ENCODE measurements at places on chromosomes 5 and 9.

DNA sequence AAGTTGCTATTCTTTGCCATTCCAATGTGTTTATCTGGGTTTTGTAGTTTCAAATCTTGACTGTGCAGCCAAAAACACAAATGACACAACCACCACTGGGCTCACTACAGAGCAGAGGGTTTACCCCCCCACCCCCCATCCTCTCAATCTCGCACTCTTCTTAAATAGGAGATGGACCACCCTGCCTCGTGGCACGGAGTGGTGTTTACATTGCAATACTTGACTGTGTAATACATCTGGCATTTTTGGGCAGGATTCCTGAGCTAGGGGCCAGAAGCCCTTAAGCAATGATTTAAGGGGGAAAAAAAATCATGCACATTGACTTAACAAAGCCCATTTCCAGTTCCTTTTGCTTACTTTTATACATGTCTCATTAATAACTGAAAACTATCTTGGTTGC, 19.0 kb downstream of the PTCH1 start:
- no peak for DNase-seq

DNA sequence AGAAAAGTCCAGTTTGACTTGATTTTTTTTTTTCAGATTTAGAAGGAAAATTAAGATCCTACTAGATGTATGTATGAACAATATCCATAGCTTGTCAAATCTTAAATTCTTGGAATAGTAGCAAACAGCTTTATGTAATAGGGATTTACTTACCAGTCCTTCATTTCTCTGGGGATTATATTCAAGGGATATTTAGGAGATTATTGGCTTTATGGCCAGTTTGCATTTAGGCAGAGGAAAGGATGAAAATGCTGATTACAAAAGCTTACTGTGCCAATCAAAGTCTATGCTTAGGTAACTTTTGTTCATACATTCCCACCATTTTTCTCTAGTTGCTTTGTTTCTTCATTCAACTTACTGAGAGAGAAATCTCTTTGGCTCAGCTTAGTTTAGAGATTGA, 47.9 kb downstream of the MAST4 start:
- DNase-seq: no peak

GRCh38 chr5:72082048-72082447, 25.2 kb upstream of the MAP1B start:
- DNase-seq: no peak

DNA sequence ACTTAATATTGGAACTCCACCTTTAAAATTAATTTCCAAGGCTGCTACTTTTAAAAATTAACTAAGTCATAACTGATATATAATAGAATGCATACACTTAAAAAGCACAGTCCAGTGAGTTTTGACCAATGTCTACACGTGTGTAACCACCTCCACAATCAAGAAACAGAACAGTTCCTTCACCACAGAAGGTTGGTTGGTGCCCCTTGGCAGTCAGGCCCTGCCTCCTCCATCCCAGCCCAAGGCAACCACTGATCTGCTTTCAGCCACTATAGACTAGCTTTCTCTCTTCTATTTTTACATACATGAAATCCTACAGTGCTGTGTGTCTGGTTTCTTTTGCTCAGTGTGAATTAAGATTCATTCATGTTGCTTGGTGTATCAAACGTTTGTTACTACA, 215.2 kb downstream of the CRB2 start:
- DNase-seq: no peak

DNA sequence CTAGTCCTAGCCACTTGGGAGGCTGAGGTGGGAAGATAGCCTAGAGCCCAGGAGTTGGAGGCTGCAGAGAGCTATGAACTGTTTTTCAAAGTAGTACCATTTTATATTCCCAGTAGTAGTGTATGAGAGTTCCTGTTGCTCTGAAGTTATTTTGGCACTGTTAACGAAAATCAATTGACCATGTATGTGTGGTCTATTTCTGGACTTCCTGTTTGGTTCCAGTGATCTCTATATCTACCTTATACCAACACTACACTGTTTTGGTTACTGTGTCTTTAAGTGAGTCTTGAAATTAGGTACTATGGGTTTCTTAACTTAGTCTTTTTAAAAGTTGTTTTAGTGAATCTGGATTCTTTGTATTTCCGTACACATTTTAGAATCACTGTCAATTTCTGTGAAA, 13.6 kb downstream of the SLF1 start:
- no peak for DNase-seq

GRCh38 chr9:121698627-121699570, 47.5 kb downstream of the DAB2IP start:
- DNase-seq: peak; percentile 71

DNA sequence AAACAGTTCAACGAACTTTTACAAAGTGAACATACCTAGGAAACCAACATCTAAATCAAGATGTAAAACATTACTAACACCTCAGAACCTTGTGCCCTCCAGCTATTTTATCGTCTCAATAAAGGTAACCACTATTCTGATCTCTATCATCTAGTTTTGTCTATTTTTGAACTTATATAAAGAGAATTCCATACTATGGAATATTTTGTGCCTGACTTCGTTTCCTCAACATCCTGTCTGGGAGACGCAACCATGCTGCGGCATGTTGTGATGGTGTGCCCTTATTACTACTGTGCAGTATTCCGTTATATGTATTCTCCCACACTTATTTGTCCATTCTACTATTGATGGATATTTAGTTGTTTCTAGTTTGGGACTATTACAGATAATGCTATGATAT, 99.2 kb downstream of the NR6A1 start:
- DNase-seq: no peak

- no peak for DNase-seq
These were observed 2.8 kb upstream of the SARDH start for GRCh38 chr9:133740911-133741310.

GRCh38 chr9:78692871-78693270, 395.9 kb downstream of the PSAT1 start:
- DNase-seq: no peak

- DNase-seq: no peak
These were observed 131.8 kb upstream of the FBN2 start for GRCh38 chr5:128669803-128670202.

GRCh38 chr9:4979239-4979638, 5.8 kb upstream of the JAK2 start:
- DNase-seq: no peak

DNA sequence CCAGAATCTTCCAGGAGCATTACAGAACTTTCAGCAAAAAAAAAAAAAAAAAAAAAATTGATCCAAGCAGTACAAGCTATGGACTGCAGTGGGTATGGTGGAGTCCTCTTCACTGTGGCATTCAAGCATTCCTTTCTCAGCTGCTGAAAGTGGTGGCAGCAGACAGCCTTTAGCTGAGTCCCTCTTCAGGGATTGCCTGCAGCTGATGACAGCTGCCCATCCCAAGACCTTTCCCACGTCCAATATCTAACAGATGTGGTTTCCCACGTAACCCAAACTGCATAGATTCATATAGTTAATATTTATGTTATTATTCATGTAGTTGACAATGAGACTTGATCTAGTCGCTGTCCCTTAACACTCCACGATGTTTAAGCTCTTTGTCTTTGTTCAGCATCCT, 475.9 kb downstream of the TLE1 start:
- DNase-seq: no peak

DNA sequence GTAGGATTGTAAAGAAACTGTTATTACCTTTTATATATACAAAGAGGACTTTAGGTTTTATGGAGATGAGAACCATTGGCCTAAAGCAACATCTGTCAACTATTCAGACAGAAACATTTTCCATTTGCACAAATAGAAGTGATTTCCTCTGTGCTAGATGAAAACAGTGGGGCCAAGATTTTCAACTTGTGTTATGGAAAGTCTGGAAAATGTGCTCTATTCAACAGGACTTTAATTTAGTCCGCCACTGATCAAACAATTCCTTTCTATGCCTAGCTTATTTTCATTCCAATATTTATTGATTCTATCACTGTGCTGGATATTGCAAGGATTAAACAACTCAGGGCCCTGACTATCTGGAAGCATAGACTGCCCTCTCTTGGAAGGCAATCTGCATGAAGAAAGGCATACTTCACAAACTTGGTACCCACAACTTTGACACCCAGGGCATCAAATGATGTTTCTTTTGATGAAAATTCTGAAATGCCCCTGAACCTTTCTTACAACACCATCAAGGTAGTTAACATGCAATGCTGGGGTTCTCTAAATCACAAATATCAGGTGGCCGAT, 126.6 kb upstream of the HMHB1 start:
- no peak for DNase-seq

DNA sequence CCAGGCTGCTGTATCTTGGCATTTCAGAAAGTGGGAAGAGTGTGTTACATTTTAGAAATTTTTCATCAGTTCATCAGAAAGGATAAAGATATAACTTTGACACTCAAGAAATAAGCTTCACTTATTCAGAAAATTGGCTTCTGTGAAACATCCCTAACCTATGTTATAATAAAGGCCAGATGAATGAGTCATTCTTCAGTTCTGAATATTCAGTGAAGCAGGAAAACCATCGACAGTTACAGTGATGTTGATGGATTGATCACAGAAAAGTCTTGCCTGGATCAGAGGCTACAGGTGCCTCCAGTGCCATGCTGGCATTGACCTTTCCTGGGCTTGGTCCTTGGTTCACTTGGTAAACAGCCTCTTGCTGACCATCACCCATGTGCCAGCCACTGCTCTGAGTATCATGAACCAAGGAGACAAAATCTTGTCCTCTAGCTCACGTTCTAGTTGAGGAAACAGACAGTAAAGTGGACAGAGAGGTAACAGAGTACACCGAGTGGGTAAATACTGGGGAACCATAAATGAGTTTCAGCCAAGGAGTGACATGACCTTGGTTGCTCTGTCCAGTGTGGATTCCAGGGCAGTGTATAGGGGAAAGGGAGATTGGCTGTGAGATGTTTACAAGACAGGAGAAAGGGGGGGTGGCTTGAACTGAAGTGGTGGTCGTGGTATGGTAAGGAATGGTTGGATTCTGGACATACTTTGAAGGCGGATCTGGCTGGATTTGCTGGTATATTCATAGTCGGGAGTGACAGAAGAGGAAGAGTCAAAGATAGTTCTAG, 98.6 kb downstream of the AMBP start:
- no peak for DNase-seq

- no peak for DNase-seq
These were observed 43.4 kb upstream of the PDE8B start for GRCh38 chr5:77167063-77167462.

GRCh38 chr5:107668154-107669095, 2.3 kb downstream of the EFNA5 start:
- no peak for DNase-seq

DNA sequence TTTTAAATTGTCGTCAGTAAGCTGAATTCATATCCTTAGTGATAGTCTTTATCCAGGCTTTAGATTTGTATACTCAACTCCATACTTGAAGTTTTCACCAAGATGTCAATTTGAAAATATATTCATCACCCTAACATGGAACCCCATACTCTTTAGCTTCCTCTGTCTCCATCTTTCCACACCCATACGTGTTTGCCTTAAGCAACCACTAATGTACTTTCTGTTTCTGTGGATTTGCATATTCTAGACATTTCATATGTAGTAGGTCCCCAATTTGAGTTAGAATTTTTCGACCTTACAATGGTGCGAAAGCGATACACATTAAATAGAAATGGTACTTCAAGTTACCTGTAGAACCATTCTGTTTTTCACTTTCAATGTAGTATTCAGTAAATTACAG, 65.2 kb downstream of the NSD1 start:
- no peak for DNase-seq

- DNase-seq: no peak
These were observed 169.4 kb upstream of the PPP1R26 start for GRCh38 chr9:135310134-135310533.

- no peak for DNase-seq
These were observed 58.1 kb downstream of the EBF1 start for GRCh38 chr5:159041444-159042198.

DNA sequence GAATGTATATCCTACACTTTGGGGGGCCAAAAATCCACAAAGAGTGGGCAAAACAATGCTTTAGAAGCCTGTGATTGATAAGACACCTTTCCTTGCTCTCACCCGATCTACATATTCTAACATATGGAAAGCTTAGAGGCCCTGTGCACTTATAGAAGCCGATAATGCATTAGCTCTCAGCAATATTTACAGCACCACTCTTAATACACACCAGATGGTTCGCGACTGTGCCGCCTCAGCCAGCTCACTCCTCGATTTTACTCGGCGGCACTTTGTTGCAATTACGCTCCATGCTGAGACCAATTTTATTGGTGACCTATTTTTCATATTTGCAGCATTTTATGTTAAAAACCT, 18.8 kb downstream of the NR2F1 start:
- no peak for DNase-seq

GRCh38 chr5:98713027-98713426, 60.4 kb upstream of the RGMB start:
- DNase-seq: no peak

DNA sequence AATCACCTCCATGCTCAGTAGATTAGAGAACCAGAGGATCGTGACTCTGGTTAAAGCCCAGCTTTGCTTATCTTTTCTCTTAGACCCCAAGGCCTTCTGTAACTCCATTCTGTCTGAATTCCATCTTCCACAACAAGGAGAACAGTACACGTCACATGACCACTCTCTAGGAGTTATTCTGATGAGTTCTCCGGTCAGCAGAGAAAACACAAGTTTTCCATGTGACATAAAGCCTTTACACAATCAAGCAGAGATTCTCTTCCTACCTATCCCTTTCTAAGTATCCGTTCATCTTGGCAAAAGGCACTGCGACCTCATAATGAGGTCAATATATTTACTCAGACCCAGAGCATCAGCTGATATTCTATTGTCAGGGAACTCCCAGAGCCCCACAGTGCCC, 112.3 kb downstream of the TRPM6 start:
- no peak for DNase-seq

DNA sequence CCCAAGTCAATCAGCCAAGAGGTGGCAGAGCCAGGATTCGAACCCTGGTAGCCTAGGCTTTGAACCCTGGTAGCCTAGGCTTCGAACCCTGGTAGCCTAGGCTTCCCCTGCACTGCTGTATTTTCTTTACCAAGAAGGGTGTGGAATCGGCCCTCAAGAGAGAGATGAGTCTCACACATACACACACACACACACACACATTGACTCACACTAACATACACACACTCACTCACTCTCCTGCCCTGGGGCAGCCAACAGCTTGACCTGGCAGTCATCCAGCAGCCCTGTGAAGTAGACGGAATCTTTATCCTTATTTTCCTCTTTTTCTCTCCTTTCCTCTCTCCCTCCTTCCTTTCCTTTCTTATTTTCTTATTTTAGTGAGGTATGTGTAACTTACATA, 55.4 kb upstream of the RPL26L1 start:
- no peak for DNase-seq

- no peak for DNase-seq
These were observed 281.2 kb downstream of the NR2F1-AS1 start for GRCh38 chr5:93299681-93300308.

DNA sequence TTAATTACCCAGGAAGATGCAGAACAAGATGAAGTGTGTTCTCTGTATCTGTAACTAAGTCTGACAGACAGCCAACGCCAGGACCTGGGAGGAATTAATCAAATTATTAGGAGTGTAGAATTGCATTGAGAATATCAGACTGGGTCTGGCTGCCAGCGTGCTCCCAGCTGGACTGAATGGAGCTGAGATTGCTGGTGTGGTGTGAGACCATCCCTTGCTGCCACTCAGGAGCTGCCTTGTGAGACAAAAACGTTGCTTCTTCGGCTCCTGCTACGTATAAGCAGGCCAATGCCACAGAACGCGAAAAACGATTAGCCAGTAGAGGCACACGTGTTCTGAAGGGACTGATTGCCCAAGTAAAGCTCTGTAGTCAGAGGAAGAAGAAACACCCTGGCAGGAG, 66.8 kb downstream of the AMBP start:
- DNase-seq: no peak

Measured in HL-60 (cell line).